NCI-H2029 treated with DMSO at 0.1 percent for 48 hours (cell line): ENCODE measurements at places on chromosomes 16 and 17.

DNA sequence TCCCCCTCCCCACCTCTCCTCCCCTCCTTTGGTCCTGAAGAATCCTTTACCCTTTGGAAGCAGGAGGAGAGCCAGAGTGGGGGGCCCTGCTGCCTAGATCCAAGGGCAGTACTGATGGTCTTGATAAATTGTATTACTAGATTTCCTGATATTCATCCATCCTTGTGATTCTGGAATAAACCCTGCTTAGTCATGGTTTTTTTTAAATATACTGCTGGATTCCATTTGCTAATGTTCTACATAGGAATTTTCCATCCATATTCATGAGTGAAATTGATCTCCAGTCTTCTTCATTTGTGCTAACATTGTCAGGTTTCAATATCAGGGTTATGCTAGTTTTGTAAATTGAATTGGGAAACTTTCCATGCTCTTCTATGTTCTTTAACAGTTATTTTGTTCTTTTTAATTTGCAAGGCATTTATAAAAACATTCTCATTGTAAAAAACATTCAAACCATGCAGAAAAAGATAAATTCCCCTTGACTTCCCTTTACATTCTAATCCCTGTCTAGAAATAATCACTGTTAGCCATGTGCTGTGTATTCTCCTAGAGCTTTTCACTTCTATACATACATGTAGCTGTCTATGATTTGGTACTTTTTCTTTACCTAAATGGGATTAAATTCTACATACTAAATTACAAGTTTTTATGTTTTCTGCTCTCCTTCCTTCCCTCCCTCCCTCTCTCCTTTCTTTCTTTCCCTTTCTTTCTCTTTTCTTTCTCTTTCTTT lies 56.7 kb downstream of the CCDC42 start:
- no peak for DNase-seq

- DNase-seq, result no peak
Measured at GRCh38 chr17:32443827-32444300, 446 bp upstream of the PSMD11 start.

DNA sequence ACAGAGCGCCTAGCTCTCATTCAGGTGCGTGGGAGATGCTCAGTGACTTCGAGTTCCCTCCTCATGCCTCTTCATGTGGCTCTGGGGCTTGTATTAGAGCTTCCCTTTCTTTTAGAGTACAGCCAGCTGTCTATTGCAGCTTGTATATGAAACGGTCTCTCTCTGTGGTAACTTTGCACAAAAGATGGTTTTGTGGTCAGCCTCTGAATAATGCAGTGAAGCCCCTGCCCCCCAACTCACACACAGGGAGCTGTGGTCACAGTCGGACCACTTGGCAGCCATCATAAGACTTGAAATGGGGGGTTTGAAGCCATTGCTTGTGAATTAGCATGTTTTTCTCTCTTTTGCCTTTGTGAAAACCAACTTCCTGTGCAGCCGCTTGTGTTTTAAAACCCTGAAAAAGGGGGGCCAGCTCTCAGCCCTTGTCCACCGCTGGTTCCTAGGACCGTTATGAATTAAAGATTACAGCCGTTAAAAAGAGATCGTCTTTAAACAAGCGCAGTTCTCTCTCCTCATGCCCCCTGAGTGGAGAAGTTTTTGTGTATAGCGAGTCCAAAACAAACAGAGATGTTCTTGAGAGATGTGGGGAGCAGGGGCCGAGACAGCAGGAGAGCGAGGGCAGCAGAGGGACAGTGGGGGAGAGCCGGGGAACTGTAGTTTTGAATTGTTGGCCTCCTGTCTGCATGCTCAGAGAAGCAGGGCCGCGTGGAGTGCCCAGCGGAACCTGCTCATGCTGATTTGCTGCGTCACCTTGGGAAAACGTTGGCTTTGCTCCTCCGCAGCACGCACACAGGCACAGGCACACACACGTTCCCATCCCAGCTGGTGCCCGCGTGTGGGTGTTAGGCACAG lies 199.0 kb downstream of the MSI2 start:
- no peak for DNase-seq

- DNase-seq, result no peak
Measured at GRCh38 chr16:31350275-31351005, 4.5 kb upstream of the ITGAX start.

GRCh38 chr17:60525328-60525684 lies 736 bp downstream of the APPBP2 start:
- no peak for DNase-seq

- DNase-seq, result no peak
Measured at GRCh38 chr17:50534222-50534978, 1.9 kb downstream of the EPN3 start.

GRCh38 chr17:58328195-58329034 lies at the start of gene TSPOAP1:
TSS of gene TSPOAP1 (minus strand) at chr17:58328795. CDS start at chr17:58327920, 875 bp downstream.
- no peak for DNase-seq

DNA sequence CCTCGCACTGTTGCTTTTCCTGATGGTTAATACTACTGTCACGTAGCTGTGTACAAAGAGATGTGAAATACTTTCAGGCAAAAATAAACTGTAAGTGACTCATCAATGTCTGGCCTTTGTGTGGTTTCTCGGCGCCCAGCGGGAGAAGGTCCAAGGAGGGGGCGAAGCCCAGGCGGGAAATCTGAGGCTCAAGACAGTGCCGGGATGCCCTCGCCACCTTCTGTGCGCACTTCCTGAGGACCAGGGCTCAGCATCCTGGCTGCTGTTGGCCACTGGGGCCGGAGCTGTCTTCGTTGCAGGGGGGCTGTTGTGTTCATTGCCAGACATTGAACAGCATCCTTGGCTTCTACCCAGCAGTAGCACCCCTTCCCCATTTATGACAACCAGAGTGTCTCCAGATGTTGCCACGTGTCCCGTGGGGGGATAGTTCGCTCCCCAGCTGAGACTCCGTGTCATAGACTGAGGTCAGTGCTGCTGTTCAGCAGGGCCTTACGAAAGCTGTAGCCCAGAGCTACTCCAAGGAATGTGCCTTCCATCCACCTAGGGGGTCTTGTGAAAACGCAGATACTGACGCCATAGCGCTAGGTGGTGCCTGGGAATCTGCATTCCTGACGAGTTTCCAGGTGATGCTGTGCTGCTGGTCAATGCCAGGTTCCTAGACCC lies 67.3 kb upstream of the PLCG2 start:
- DNase-seq, result no peak

GRCh38 chr17:8004899-8005298 lies 2.5 kb downstream of the GUCY2D start:
- DNase-seq, result no peak

DNA sequence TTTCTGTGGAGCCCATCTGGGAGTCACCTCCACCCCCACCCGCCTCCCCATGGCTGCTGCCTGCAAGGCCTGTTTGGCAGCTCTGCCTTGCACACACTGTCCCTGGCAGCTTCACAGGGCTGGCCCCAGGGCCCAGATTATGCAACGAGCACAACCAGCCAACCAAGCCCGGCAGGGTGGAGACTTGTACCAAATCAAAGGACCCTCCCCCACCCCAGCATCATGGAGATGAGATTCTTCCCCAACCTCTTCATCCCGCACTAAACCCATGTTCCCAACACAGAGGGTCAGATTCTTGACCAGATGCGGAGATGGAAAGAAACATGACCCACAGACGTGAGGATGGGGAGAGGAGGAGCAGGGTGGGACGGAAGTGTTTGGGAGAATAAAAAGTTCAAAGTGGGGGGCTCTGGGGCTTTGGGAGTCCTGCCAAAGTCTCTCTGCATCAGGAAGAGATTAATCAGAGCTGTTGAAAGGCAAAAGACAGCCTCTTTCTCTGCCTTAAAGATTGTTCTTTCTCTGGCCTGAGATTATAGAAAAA lies 3.8 kb downstream of the SMARCD2 start:
- DNase-seq, result no peak

DNA sequence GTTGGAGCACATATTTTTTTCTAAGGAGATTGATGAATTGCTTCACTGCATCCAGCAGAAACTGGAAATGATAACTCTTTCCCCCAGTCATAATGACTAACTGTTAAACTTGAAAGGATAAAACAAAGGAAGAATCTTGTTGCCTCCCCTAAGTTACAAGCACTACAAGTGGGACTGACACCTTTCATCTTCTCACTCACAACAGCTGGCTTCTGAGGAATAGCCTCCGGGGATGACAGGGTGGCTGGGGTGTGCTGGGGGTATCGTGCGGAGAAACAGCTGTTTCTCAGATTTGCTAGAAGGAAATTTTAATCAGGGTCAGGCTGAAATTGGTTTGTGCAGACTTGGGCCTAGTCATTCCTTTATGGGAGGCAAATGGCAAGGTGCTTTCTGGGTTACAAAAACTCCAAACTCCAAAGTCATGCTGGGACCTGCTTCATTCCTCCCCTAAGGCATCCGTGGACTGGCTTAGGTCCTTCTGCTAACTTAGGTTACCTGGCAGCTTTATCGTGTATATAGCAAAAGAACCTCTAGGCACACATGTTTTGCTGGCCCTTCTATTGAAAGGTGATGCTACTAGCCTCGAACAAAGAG lies 557.2 kb downstream of the TOX3 start:
- no peak for DNase-seq

DNA sequence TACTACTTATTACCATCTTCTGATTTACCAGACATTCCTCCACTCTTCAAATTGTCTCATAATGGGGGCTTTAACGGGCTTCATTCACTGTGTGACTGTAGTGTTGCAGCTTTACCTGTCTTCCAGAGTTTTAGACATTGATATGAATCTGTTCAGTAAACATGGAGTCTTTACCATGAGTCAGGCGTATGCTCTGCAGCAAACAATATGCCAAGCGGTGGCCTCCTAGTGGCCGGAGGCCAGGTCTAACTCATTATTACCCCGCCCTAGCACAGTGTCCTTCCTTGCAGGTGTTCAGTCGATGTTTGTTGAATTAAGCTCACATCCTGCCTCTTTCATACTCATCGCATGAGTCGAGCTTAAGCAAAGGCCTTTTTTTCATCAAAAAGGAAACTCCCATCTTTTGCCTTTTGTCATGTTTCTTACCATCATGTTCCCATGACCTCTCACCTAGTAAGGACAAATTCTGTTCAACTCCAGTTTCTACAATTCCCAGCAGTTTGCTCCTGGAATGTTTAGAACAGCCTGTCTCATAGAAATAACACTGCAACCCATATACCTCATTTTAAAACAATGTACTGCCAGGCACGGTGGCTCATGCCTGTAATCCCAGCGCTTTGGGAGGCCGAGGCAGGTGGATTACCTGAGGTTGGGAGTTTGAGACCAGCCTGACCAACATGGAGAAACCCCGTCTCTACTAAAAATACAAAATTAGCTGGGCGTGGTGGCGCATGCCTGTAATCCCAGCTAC lies 39.4 kb downstream of the TUBD1 start:
- peak; percentile 33 for DNase-seq
